ENCODE measurements at places on chromosomes 1 and 21.

- DNase-seq = no peak
Observed at GRCh38 chr21:44716984-44717383, 5.6 kb upstream of the TSPEAR start.

GRCh38 chr1:7550261-7550865, 220.7 kb upstream of the VAMP3 start:
- no peak for DNase-seq

- DNase-seq = no peak
Observed at GRCh38 chr1:233114159-233114558, 163.7 kb downstream of the NTPCR start.

- no peak for DNase-seq
Observed at GRCh38 chr1:238826891-238827290, 559.5 kb upstream of the CHRM3 start.

GRCh38 chr1:84871181-84871580, 21.8 kb downstream of the LPAR3 start:
- DNase-seq = no peak

DNA sequence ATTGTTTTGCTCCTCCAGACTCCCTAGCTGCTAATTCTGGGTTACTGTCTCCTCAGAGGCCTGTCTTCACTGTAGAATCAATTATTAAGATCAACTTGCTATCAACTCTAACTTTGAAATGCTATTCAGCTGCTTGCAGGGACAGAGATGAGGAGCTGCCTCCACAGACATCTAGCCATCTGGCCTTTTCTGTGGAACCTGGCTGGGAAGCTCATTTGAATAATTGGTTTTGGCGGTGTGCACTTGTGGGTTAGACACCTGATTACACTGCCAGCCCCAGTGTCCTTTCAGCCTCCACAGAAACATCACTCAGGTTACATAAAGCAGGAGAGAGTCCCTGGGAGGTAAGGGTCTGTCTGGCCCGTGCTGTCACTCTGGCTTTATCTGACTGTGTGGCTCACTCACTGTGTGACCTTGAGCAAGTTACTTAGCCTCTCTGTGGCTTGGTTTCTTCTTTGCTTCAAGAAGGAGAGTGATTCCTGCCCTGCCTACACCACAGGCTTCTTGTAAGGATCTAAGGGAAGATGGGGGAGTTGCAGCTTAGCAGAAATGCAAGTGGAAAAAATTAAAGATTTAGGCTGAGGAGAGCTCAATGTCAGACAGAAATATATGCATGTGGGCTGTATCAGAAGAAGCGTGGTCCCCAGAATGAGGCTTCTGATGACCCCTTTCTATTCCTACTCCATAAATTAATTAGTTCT, 131.6 kb downstream of the BEND5 start:
- no peak for DNase-seq

- DNase-seq = no peak
Observed at GRCh38 chr21:41923186-41923585, 30.6 kb downstream of the C2CD2 start.

GRCh38 chr1:192527950-192528349, 47.6 kb upstream of the RGS1 start:
- no peak for DNase-seq

DNA sequence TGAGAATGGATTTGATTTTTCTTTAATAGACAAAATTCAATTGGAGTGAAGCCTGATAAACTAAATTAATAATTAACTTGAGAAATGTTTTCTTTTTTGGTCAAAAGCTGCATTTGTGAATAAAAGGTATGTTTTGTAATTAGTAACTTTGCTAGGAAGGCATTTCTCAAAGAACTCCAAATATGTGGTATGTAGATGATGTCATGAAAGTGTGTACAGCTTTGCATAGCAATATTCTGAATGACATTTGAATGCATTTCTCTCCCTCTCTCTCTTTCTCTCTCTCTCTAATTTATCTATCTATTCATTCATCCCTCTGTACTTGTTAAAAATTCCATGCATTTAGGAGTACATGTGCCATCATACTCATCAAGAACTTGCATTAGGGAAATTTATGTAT, 109.1 kb upstream of the ADAMTS5 start:
- DNase-seq = no peak

GRCh38 chr1:20069874-20070273, at the start of gene PLA2G5:
TSS of gene PLA2G5 (plus strand) at chr1:20070194. CDS start at chr1:20084831, 14,637 bp downstream.
- no peak for DNase-seq

- no peak for DNase-seq
Observed at GRCh38 chr1:207006083-207006482, 26.5 kb downstream of the C1orf116 start.

DNA sequence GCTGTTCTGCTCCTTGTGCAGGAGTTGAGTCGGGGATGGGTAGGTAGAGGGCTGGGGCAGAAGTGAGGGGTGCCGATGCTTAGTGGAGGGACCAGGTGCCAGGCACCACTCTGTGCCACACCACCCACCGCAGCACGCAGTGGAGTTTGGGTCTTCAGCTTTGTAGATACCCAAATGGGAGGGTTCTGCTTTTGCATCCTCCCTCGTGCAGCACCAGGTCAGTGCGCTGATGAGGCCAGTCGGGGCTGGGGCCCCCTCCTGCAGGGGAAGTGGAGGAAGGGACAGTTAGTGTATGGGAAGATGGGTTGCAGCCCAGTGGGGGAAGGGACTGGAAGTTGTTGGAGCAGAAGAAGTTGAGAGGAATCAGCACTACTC, 244.0 kb downstream of the RHOU start:
- no peak for DNase-seq

- DNase-seq = no peak
Observed at GRCh38 chr1:226874579-226875425, 4.4 kb downstream of the PSEN2 start.

GRCh38 chr1:100955322-100955721, 59.4 kb downstream of the SLC30A7 start:
- DNase-seq = no peak

GRCh38 chr1:29808141-29808995, 572.0 kb downstream of the PTPRU start:
- DNase-seq = no peak

DNA sequence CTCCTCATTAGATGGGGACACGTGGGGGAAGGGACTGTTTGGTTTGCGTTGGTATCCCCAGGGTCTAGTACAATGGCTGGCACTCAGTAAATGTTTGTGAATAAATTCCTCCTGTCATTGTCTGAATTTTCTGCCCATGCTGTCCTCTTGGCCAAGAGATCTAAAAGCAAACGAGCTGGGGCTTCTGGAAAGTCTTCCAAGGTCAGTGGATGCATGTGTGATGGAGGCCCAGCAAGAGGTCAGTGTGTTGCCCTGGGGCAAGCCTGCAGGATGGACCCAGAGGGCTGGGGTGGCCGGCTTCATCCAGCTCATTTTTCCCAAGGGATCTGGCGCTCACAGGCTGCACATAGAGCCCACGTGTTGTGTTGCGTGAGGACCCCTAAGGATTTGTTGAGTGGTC, 30.0 kb upstream of the JUN start:
- no peak for DNase-seq

DNA sequence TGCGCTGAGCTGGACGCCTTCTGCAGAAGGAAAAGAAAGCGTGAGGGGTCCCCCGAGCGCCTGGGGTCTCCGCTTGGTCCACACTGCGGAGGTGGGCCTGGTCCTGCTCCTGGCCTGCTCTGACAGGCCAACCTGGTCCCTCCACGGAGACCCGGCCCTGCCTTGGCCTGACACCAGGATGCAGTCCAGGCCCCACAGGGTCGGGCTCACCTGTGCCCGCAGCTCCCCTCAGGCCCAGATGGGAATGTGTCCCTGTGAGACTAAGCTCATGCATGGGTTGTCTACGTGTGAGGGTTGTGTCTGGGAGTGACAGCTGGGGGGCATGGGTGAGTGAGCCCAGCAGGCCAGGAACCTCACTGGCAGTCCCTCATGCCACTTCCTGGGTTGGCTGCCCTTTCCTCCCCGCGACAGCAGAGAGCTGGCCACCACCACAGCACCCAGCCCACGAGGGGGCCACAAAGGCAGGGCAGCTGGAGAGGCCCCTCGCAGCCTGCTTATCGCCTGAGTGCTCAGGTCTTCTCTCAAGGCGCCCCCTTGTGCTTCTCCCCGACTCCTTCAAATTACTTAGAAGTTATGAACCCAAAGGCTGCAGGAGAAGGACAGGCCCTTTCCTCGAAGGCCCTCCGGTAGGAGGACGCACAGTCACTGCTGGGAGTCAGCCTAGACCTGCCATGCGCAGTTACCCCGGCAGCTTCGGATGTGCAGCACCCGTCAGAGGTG, 41.1 kb downstream of the SLC45A1 start:
- no peak for DNase-seq

DNA sequence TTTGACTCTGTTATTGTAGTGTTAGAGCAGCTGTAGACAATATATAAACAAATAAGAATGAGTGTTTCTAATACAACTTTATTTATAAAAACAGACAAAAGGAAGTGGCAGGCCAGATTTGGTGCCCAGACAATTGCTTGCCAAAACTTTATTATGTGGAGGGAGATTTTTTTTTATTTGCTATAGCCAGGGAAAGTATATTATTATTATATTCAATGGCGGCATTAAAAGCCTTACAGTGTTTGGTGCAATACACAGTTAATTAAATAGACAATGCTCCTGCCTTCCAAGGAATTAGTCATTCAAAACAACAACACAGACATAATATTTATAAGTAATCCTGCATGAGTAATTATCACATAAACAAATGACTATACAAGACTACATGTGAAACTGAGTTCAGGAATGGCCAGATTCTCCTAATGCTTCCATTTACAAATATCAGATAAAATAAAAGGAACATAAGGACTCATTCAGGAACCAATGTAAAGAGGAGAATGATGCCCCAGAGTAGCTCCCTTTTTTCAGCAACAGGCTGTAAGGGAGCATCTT, 10.6 kb upstream of the RC3H1 start:
- DNase-seq = no peak

DNA sequence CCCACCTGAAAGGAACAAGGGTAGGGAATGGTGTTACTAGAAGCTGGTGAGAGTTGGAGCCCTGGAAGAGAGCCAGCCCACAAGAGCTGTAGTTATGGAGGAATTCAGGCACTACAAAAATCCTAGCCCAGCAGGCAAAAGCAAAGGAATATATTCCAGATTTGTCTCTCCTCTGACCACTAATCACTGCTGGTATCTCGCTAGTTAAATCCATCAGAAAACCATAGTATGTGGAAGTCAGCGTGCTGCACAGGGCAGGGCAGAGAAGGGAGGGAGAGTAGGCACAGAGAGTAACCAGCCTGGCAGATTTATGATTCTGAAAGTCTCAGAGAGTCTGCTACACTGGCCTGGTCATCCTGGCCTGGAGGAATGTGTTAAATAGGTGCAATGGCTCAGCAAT, 88.6 kb downstream of the SELENOF start:
- DNase-seq = no peak

Measured in stimulated activated CD4-positive, alpha-beta T cell treated with anti-CD3 and anti-CD28 coated beads, TNF-alpha, amount 100 ng/mL, for 24 hours (primary cell).